ENCODE measurements at places on chromosomes 13 and 19.
A peak's percentile ranks its signal among the peaks of the same experiment; 100 is the strongest.

- H3K36me3 ChIP-seq: no peaks in the 10 kb centered on the region
- peaks cover 9% of the 10 kb centered on the region for H3K4me1 ChIP-seq
- no peak overlapping the region for H3K27ac ChIP-seq
- H3K27me3 ChIP-seq: peaks cover 39% of the 10 kb centered on the region
- peak overlapping the region; percentile 50 for H3K4me3 ChIP-seq
- DNase-seq: no peak
Measured at GRCh38 chr19:51462681-51463080, 4.4 kb upstream of the SIGLEC8 start.

DNA sequence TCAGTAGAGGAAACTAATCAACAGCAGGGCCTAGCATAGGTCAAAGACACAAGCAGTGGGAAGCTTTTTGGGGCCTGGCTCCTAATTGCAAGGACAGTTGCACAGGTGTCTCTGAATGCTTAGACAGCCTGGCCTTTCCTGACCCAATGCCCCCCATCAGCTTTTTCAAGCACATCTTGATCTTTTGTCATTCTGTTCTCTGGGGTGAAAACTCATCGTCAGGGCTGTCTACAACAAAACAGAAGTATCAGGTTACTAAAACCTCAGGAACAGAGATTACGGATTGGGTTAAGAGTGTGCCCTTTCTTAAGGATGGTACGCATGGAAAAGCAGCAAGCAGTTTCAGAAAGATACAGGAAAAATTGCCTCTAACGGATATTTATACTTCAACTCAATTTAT lies 8.3 kb upstream of the ZNF254 start:
- H3K36me3 ChIP-seq: peaks cover 21% of the 10 kb centered on the region
- no peak overlapping the region for H3K27ac ChIP-seq
- DNase-seq: no peak
- H3K4me1 ChIP-seq: peaks cover 17% of the 10 kb centered on the region
- H3K4me3 ChIP-seq: no peak overlapping the region

DNA sequence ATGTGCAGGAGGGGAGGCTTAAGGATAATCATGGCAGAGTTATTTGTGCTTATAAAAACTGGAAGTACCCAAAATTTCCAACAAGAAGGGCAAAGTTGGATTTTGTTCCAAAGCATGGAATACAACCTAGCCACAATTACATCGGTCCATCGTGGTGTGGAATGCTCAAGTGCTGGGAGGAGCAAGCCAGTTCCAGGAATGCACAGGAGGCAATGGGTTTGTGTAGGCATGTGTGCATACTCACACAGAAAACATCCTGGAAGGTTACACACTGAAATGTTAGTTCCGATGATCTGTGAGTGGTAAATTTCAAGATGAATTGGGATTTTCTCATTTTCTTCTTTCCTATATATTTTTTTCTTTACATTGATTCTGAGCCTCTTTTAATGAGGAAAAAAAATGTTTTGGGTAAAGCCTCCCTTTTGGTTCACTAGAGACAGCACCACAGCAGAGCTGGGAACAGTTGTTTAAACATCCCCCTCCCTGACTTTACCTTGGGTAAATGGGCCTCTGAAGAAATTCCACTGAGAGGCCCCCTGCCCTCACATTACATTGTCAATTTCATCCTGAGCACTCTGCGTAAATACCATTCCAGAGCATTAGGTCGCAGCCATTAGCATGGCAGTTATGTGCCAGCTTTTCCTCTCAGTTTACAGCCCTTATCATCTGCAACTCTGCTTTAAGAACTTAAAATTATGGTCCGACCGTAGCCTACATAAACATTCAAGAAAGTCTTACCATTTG lies 122.0 kb downstream of the UQCRFS1 start:
- DNase-seq: no peak
- H3K4me1 ChIP-seq: no peaks in the 10 kb centered on the region
- no peak overlapping the region for H3K27ac ChIP-seq
- no peaks in the 10 kb centered on the region for H3K36me3 ChIP-seq
- no peaks in the 10 kb centered on the region for H3K27me3 ChIP-seq

- H3K4me3 ChIP-seq: no peak overlapping the region
- DNase-seq: no peak
- no peaks in the 10 kb centered on the region for H3K36me3 ChIP-seq
- H3K4me1 ChIP-seq: no peaks in the 10 kb centered on the region
- no peak overlapping the region for H3K27ac ChIP-seq
Measured at GRCh38 chr19:13483215-13483614, 23.1 kb downstream of the CACNA1A start.

Measured in natural killer cell treated with Interleukin-12 subunit alpha and Interleukin-12 subunit beta and Interleukin-15 and Interleukin-18, amount 100 ng/mL, for 72 hours (primary cell).